Lower leg skin (tissue), 4 donors: ENCODE measurements at places on chromosomes 6 and 20. TPM values are rescaled to one million over a fixed set of nuclear protein-coding genes. Genes with fewer than 3 reads are reported as not detected.

GRCh38 chr6:14748679-14749078 is 497.2 kb upstream of the JARID2 start:
- DNase-seq: no peak

GRCh38 chr20:1418350-1418749 is 25.5 kb upstream of the FKBP1A start:
- DNase-seq: no peak

The PRPH2 gene
- total RNA-seq: not detected

DNA sequence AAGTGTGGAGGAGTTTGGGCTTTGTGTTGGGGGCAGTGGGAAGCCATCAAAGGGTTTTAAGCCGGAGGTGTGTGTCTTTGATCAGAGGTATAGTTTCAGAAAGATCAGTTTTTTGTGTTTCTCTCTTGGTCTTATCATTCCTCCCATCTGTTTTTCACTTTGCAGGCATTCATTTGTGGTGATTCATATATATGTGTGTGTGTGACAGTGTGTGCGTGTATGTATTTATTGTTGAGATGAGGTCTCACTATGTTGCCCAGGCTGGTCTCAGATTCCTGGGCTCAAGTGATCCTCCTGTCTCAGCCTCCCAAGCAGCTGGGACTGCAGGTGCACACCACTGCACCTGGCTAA is 11.1 kb upstream of the SERINC3 start:
- no peak for DNase-seq
